Lung (tissue), 17 donors: ENCODE measurements at places on chromosomes 1 and 21. TPM values are rescaled to one million over a fixed set of nuclear protein-coding genes. Genes with fewer than 3 reads are reported as not detected.

- H3K27ac ChIP-seq, result no peak overlapping the region
- DNase-seq, result no peak
- H3K36me3 ChIP-seq, result no peaks in the 10 kb centered on the region
- no peak overlapping the region for H3K4me3 ChIP-seq
Observed at GRCh38 chr1:177063648-177064047, 100.9 kb downstream of the ASTN1 start.

DNA sequence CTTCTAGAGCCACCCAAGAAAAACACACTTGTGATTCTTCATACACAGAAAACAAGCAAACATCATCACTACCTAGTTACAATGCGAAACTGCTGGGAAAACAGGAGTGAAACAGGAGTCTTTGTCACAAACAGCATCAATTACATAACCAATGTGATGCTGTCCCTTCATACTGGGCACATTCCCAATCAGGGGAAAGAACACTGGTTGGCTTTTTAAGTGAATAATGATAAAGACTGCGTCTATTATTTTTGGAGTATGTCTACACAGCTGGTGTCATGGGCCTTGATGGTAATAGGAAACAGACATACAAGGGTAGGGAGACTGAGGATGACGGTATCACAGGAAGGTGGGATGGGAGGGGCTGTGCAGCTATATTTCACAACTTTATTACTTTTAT is 43.3 kb downstream of the SIPA1L2 start:
- H3K27me3 ChIP-seq, result no peaks in the 10 kb centered on the region
- H3K27ac ChIP-seq, result no peak overlapping the region
- DNase-seq, result no peak
- peaks cover 4% of the 10 kb centered on the region for H3K4me1 ChIP-seq
- no peak overlapping the region for H3K4me3 ChIP-seq

DNA sequence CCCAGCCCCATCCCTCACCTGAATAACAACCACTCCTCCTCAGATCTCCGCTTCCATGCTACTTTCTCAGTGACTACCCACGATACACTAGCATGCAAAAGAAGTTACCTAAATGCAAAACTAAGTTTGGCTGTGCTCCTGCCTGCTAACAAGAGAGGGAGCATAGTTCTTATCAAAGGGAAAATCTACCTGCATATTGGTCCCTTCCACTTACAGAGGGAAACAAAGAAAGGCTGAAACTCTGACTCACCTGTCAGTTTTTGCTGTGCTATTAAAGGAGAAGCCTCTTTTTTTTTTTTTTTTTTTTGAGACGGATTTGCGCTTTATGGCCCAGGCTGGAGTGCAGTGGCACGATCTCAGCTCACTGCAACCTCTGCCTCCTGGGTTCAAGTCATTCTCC is 43.8 kb upstream of the RAVER2 start:
- H3K4me1 ChIP-seq, result no peaks in the 10 kb centered on the region
- no peak for DNase-seq
- H3K4me3 ChIP-seq, result no peak overlapping the region
- no peaks in the 10 kb centered on the region for H3K36me3 ChIP-seq
- no peaks in the 10 kb centered on the region for H3K27me3 ChIP-seq
- no peak overlapping the region for H3K27ac ChIP-seq

GRCh38 chr1:12618965-12619791 is 1.2 kb upstream of the DHRS3 start:
- H3K27me3 ChIP-seq, result no peaks in the 10 kb centered on the region
- peak overlapping the region; percentile 30 for H3K4me3 ChIP-seq
- no peaks in the 10 kb centered on the region for H3K36me3 ChIP-seq
- H3K27ac ChIP-seq, result peak overlapping the region; percentile 98

DNA sequence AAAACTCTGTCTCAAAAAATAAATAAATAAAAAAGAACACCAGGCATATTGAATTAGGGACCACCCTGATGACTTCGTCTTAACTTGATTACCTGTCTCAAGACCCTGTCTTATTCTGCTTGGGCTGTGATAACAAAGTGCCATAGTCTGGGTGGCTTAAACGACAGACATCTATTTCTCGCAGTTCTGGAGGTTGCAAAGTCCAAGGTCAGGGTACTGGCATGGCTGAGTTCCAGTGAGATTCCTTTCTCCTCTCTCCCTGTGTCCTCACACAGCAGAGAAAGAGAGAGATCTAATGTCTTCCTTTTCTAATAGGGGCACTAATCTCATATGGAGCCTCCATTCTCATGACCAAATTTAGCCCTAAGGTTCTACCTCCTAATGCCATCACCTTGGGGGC is 145.6 kb downstream of the HUNK start:
- no peak overlapping the region for H3K4me3 ChIP-seq
- no peak for DNase-seq
- H3K27ac ChIP-seq, result no peak overlapping the region
- no peaks in the 10 kb centered on the region for H3K27me3 ChIP-seq
- no peaks in the 10 kb centered on the region for H3K36me3 ChIP-seq

DNA sequence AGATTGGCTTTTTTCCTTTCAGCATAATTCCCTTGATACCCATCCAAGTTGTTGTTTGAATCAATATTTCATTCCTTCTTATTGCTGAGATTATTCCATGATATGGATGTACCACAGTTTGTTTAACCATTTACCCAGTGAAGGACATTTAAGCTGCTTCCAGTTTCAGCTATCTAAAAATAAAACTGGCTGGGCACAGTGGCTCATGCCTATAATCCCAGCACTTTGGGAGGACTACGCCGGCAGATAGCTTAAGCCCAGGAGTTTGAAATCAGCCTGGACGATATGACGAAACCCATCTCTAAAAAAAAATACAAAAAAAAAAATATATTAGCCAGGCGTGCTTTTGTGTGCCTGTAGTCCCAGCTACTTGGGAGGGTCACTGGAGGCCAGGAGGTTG is 32.6 kb downstream of the SEMA6C start:
- DNase-seq, result no peak
- H3K27ac ChIP-seq, result no peak overlapping the region
- no peaks in the 10 kb centered on the region for H3K4me1 ChIP-seq
- no peak overlapping the region for H3K4me3 ChIP-seq

DNA sequence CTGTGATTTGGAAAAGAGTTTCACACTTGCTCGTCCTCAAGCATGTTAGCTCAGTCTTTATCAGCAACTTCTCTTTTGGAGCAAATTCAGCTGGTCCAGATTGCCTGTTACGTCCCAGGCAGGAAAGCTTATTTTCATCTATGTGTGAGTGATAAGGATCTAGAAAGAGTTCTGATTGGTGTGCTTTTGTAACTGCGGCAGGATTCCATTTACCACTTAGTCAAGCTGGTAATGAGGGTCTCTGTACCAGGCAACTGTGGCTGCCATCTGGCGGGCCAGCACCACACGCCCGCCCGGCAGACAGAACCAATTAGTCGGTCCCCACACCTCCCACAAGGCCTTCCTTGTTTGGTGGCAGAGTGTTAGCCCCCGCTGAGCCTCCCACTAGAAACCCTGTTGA is 21.0 kb downstream of the C1orf87 start:
- H3K4me3 ChIP-seq, result no peak overlapping the region
- H3K36me3 ChIP-seq, result no peaks in the 10 kb centered on the region
- H3K27ac ChIP-seq, result no peak overlapping the region
- no peaks in the 10 kb centered on the region for H3K27me3 ChIP-seq

GRCh38 chr21:28436286-28436932 is 556.3 kb downstream of the LTN1 start:
- H3K4me3 ChIP-seq, result no peak overlapping the region
- H3K4me1 ChIP-seq, result no peaks in the 10 kb centered on the region
- DNase-seq, result no peak
- no peaks in the 10 kb centered on the region for H3K36me3 ChIP-seq
- H3K27me3 ChIP-seq, result no peaks in the 10 kb centered on the region

GRCh38 chr1:13622446-13622845 is 38.8 kb downstream of the PDPN start:
- no peak overlapping the region for H3K27ac ChIP-seq
- no peak for DNase-seq
- no peaks in the 10 kb centered on the region for H3K36me3 ChIP-seq
- no peaks in the 10 kb centered on the region for H3K27me3 ChIP-seq
- no peaks in the 10 kb centered on the region for H3K4me1 ChIP-seq
- H3K4me3 ChIP-seq, result no peak overlapping the region

DNA sequence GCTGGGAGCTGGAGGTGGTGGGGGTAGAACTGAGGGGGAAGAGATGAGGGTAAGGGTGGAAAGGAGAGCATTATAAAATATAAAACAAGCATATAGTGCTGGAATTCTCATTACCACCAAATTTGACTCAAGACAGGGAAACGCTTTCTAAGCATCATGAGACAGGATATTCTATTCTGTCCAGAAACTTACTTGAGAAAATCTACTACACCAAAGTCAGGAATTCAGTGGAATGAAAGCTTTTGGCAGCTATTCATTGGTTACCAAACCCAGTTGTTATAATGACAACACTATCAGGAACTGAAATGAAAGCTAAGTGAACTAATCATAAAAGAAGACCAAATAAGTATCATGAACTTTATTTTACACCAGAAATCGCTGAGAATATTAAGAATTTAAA is 14.5 kb downstream of the AIDA start:
- no peaks in the 10 kb centered on the region for H3K27me3 ChIP-seq
- H3K4me3 ChIP-seq, result no peak overlapping the region
- no peaks in the 10 kb centered on the region for H3K4me1 ChIP-seq

- H3K36me3 ChIP-seq, result no peaks in the 10 kb centered on the region
- no peaks in the 10 kb centered on the region for H3K27me3 ChIP-seq
- H3K27ac ChIP-seq, result no peak overlapping the region
- no peak overlapping the region for H3K4me3 ChIP-seq
- no peak for DNase-seq
Observed at GRCh38 chr1:248834343-248834940, 3.6 kb upstream of the ZNF672 start.

- H3K27ac ChIP-seq, result no peak overlapping the region
- no peak overlapping the region for H3K4me3 ChIP-seq
- no peaks in the 10 kb centered on the region for H3K4me1 ChIP-seq
- H3K36me3 ChIP-seq, result no peaks in the 10 kb centered on the region
Observed at GRCh38 chr1:159591981-159592380, 4.4 kb downstream of the APCS start.

GRCh38 chr1:57013522-57013921 is 47.7 kb upstream of the C8B start:
- no peaks in the 10 kb centered on the region for H3K36me3 ChIP-seq
- H3K4me3 ChIP-seq, result no peak overlapping the region
- DNase-seq, result no peak
- no peaks in the 10 kb centered on the region for H3K27me3 ChIP-seq
- H3K27ac ChIP-seq, result no peak overlapping the region

DNA sequence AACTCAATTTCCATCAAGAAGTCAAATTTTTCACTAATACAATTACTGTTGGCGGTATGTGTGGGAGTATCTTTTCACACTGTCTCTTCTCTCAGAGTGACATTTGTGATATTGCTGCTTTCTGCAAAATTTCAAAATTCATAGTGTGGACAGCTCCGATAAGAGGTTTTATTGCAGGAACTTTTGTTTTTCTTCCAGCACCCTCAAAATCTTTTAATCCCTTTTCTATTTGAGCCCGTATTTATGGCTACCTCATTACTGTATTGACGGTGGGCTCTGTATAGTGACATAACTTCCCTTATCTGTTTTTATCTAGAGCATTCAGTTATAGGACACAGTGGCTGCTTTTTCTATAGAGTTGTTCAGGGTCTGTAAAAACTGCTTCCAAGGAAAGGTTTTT is 794.4 kb upstream of the TMPRSS15 start:
- H3K4me3 ChIP-seq, result no peak overlapping the region
- H3K36me3 ChIP-seq, result no peaks in the 10 kb centered on the region
- no peaks in the 10 kb centered on the region for H3K27me3 ChIP-seq
- H3K27ac ChIP-seq, result no peak overlapping the region

GRCh38 chr21:15063814-15064575 is 805 bp downstream of the NRIP1 start:
- no peaks in the 10 kb centered on the region for H3K36me3 ChIP-seq
- DNase-seq, result peak; percentile 70
- H3K27ac ChIP-seq, result peak overlapping the region; percentile 97
- H3K27me3 ChIP-seq, result no peaks in the 10 kb centered on the region
- H3K4me1 ChIP-seq, result peaks cover under 1% of the 10 kb centered on the region
- H3K4me3 ChIP-seq, result peak overlapping the region; percentile 60

DNA sequence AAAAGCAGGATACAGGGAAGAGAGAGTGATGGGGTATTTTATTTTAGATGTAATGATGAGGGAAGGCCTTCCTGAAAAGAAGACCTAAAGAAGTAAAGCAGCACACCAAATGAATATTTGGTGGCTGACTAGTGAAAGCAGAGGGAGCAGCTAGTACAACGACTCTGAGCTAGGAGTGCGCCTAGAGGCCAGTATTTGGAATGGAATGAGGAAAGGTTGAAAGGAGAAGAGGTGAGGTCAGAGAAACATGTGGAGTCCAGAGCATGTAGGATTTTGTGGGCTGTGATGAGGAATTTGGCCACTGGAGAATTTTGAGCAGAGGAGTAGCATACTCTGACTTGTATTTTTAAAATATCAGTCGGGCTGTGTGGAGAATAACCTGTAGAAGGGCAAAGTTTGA is 11.8 kb upstream of the RPL5 start:
- H3K4me3 ChIP-seq, result no peak overlapping the region
- no peaks in the 10 kb centered on the region for H3K36me3 ChIP-seq
- no peaks in the 10 kb centered on the region for H3K4me1 ChIP-seq
- H3K27me3 ChIP-seq, result no peaks in the 10 kb centered on the region
- no peak overlapping the region for H3K27ac ChIP-seq

- H3K4me1 ChIP-seq, result peaks cover 2% of the 10 kb centered on the region
- H3K27me3 ChIP-seq, result no peaks in the 10 kb centered on the region
- H3K4me3 ChIP-seq, result no peak overlapping the region
- H3K27ac ChIP-seq, result no peak overlapping the region
- no peak for DNase-seq
- no peaks in the 10 kb centered on the region for H3K36me3 ChIP-seq
Observed at GRCh38 chr21:29654855-29655254, 284.9 kb downstream of the GRIK1 start.

- H3K36me3 ChIP-seq, result no peaks in the 10 kb centered on the region
- peak; percentile 81 for DNase-seq
- H3K4me3 ChIP-seq, result no peak overlapping the region
- peak overlapping the region; percentile 78 for H3K27ac ChIP-seq
Observed at GRCh38 chr1:24694380-24694843, 50.8 kb upstream of the CLIC4 start.

GRCh38 chr21:45821315-45821962 is 160.1 kb upstream of the COL6A1 start:
- H3K4me3 ChIP-seq, result no peak overlapping the region
- peaks cover 4% of the 10 kb centered on the region for H3K4me1 ChIP-seq

GRCh38 chr1:229553621-229554130 is 4.8 kb downstream of the ABCB10 start:
- H3K27ac ChIP-seq, result no peak overlapping the region
- no peaks in the 10 kb centered on the region for H3K27me3 ChIP-seq
- H3K4me1 ChIP-seq, result peaks cover 6% of the 10 kb centered on the region
- H3K4me3 ChIP-seq, result no peak overlapping the region
- DNase-seq, result no peak

KRTAP12-2 gene
- total RNA-seq, result not detected

DNAH14 gene
- 9.1 TPM for total RNA-seq

KRTAP13-2 gene
- total RNA-seq, result not detected

PTPN7 gene
- total RNA-seq, result 6.9 TPM

ARHGAP29 gene
- total RNA-seq, result 144 TPM

NTNG1 gene
- 6.9 TPM for total RNA-seq

TFF3 gene
- 37.8 TPM for total RNA-seq

WNT9A gene
- 5.5 TPM for total RNA-seq
